H4 (cell line): ENCODE measurements at places on chromosomes 7 and 10. TPM values are rescaled to one million over a fixed set of nuclear protein-coding genes. Genes with fewer than 3 reads are reported as not detected.

GRCh38 chr7:88276605-88277153, 30.0 kb downstream of the STEAP4 start:
- no peak for DNase-seq

GRCh38 chr10:101487399-101487798, 100.7 kb downstream of the POLL start:
- no peak for DNase-seq

- DNase-seq, result no peak
Measured at GRCh38 chr10:18303851-18304801, 163.9 kb downstream of the CACNB2 start.

DNA sequence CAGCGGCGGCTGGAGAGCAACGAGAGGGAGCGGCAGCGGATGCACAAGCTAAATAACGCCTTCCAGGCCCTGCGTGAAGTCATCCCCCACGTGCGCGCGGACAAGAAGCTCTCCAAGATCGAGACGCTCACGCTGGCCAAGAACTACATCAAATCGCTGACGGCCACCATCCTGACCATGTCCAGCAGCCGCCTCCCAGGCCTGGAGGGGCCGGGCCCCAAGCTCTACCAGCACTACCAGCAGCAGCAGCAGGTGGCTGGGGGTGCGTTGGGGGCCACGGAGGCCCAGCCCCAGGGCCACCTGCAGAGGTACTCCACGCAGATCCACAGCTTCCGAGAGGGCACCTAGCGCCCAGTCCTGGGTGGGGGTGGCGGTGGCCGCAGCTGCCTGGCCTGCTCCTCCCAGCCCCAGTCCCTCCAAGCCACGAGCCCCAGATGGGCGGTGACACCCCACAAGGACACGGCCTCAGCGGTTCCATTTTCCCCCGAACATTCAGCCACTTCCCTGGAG, 1.3 kb downstream of the BHLHA15 start:
- no peak for DNase-seq

DNA sequence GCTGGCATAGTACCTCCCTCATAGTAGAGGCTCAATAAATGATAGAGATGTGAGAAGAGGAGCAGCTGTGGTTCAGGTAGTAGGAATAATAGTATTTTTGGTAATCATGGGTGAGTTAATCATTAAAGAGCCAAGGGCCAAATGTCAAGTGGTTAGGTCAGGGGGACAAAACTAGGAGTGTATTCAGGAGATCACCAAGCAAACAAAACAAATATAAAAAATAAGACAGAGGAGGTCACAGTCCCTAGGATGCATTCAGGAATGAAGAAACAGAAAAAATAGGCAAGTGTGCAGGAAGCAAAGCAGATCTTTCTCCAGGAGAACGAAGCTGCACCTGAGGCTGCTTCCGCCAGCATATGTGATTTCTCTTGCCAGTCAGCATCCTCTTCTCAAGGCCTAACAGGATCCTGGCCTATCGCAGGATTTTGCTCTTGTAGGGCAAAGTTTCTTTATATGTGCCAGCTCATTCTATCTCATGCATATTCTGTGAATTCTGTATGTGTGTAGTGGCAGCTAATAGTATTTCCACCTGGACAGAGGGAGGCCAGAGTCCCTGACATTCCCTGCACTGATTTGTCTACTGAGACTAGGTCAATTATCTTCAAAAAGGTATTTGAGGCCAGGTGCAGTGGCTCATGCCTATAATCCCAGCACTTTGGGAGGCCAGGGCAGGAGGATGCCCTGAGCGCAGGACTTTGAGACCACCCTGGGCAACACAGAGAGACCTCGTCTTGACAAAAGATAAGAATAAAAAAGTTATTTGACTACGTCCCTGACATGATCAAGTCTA, 82.7 kb downstream of the AKR1D1 start:
- no peak for DNase-seq

DNA sequence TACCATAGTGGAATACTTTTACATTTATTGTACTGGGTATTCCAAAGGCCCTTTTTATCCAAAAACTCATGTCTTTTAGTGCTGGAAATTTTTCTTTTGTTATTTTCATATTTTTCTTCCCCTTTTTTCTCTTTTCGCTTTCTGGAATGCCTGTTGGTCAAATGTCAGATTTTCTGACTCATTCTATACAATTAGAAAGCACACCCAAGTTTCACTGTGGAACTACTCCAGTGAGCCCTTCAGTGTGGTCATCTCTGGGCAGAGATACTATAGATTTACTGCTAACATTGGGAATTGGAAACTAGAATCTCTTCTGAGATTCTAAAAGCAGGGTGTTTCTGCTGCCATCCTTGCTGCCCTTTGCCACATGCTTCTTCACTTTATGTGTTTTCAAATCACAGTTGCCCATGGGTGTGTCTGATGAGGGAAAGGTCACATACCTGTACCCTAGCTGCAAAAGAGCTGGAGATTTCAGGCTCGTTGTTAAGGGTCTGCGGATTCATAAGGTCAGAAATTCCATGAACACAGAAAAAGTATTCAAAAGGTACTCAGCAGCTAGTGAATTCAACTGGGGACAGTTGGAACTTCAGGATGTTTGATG, 5.6 kb upstream of the WASL start:
- no peak for DNase-seq

DNA sequence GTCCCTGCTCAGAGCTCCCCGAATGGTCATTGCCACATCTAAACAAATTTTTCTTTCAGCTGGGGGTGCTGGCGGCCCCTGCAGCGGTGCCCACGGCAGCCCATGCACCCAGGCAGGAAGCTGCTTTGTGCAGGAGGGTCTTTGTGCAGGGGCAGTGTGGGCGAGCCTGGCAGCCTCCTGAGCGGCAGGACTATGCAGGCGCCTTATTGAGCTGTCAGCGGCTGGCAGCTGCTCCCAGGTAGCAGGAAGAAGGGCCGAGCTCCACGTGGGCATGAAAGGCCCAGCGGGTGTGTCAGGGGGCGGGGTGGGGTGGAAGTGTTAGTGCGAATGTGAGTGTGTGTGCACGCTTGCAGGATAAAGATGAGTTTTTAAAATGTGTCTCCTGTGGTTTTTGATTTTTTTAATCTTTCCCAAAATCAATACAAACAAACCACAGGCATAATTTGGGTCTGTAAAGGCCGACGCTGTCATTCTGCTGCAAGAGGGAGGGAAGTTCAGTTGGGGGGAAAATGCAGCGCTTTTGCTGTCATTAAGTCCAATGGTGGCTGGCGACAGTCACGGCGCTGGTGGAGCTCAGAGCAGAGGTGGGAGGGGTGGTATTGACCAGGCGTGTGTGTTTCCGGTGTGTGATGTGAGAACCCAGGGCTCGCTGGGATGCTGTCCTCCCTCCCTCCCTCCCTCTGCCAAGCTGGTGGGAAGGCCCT, 83.9 kb downstream of the LHPP start:
- no peak for DNase-seq

DNA sequence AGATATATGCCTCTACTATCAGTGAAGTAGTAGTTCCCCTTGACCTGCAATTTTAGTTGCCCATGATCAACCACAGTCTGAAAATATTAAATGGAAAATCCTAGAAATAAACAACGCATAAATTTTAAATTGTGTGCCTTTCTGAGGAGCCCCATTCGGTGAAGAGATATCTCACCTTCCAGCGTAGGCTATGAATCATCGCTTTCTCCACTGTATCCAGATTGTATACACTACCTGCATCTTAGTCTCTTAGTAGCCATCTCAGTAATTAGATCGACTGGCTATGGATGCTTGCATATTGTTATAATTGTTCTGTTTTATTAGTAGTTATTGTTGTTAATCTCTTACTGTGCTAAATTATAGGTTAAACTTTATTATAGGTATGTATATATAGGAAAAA, 151.3 kb downstream of the LRRC4 start:
- DNase-seq, result no peak

GRCh38 chr7:23863209-23863787, 153.3 kb downstream of the STK31 start:
- peak; percentile 71 for DNase-seq

DNA sequence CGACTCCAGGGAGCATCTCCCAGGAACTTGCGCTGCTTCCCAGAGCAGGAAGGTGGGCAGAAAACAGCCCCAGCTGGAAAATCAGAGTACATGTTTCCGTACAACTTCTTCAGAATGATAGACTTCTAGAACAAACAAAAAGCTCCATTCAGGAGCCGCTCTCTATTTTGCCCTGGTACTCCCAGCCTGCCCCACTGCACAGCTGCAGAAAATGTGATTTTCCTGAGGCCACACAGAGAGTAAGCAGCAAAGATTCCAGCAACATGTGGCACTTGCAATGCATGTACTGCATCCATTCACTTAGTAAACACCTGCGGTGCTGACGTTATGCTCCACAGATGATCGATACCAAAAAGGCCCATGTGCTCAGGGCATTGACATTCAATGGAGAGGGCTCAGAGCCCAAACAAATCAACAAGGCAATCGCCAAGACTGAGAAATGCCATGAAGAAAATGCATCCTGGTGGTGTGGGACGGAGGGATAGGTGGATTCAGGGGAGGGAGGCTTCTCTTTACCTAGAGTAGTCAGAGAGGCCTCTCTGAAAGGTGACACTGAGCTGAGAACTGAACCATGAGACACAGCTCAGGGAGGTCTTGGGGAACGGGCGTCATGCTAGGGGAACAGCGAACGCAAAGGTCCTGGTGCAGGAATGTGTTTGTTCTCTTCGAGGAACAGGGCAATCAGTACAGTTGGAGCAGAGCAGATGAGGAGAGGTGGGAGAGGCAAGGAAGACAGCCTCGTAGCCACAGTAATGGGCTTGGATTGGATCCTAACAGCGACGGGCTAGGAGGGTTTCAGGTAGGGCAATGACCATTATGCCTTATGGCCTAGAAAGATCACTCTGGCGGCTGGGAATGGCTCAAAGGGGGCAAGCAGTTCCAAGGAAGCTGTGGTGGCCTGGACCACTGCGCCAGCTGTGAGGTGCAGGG, 35.3 kb upstream of the DUSP5 start:
- no peak for DNase-seq

DNA sequence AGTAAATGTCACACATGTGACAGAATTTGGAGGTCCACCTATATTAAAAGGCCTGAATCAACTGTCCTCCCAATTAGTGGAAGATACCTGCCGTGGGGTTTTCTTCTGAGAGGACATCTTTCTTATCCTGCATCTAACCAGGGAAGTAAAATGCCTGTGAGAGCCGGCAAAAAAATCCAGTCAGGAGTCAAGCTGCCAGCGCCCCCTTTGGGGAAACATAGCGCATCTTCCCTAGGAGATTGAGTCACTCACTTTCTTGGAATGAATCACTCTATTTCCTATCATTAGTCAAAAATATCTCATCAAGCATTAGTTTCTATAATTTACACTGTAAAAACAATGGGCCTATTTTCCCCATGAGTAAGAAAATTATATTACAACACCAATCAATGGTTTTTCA, 66.4 kb upstream of the ANK3 start:
- DNase-seq, result no peak

- no peak for DNase-seq
Measured at GRCh38 chr10:60031664-60032063, 125.3 kb upstream of the CCDC6 start.

- DNase-seq, result no peak
Measured at GRCh38 chr10:89574368-89574767, 39.0 kb upstream of the SLC16A12 start.

- no peak for DNase-seq
Measured at GRCh38 chr10:44992070-44992731, 8.5 kb upstream of the ZNF22 start.

DNA sequence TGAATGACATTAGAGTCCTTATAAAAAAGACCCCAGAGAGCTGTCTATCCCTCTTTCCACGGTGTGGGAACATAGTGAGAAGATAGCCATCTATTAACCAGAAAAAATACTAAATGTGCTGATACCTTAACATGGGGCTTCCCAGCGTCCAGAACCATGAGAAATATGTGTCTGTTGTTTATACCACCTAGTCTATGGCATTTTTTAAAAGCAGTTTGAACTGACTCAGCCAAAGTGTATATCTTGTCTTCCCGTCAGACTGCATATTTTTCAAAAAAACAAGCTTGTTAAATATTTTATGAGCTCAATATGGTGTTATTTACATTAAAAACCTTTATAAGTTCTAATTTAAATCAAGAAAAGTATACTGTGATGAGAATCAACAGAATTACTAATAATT, 255.3 kb downstream of the HGF start:
- no peak for DNase-seq

- no peak for DNase-seq
Measured at GRCh38 chr7:116583653-116584052, 58.8 kb downstream of the CAV1 start.

DNA sequence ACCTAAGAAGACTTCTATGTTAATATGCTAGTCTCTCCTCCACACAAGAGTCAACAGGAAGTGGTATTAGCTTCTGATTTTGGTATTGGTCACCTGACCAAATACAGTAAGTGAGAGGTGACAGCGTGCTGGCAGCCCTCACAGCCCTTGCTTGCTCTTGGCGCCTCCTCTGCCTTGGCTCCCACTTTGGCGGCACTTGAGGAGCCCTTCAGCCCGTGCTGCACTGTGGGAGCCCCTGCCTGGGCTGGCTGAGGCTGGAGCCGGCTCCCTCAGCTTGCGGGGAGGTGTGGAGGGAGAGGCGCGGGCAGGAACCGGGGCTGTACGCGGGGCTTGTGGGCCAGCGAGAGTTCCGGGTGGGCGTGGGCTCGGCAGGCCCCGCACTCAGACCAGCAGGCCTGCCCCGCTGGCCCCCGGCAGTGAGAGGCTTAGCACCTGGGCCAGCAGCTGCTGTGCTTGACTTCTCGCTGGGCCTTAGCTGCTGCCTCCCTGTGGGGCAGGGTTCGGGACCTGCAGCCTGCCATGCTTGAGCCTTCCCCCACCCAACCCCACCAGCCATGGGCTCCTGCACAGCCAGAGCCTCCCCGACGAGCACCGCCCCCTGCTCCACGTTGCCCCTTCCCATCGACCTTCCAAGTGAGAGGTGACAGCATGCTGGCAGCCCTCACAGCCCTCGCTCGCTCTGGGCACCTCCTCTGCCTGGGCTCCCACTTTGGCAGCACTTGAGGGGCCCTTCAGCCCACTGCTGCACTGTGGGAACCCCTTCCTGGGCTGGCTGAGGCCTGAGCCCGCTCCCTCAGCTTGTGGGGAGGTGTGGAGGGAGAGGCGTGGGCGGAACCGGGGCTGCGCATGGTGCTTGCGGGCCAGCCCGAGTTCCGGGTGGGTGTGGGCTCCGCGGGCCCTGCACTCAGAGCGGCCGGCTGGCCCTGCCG, 4.2 kb upstream of the ACSL5 start:
- no peak for DNase-seq

Gene MUC3A
- not detected in 2 replicates for total RNA-seq

Gene KLHDC10
- 13.5 and 15.5 TPM in 2 replicates for total RNA-seq

Gene PPP1R3A
- not detected in 2 replicates for total RNA-seq

Gene TMEM236
- 0.04 TPM in 1 of 2 replicates, not detected in the other for total RNA-seq

Gene GRM3
- not detected in 2 replicates for total RNA-seq

Gene WNT8B
- not detected in 2 replicates for total RNA-seq

Gene TRIL
- total RNA-seq, result not detected in 2 replicates

Gene SHH
- not detected in 2 replicates for total RNA-seq

Gene ASB13
- 9.1 and 11.3 TPM in 2 replicates for total RNA-seq
